Transverse colon (tissue), 4 donors: ENCODE measurements at places on chromosomes 11 and 22.

DNA sequence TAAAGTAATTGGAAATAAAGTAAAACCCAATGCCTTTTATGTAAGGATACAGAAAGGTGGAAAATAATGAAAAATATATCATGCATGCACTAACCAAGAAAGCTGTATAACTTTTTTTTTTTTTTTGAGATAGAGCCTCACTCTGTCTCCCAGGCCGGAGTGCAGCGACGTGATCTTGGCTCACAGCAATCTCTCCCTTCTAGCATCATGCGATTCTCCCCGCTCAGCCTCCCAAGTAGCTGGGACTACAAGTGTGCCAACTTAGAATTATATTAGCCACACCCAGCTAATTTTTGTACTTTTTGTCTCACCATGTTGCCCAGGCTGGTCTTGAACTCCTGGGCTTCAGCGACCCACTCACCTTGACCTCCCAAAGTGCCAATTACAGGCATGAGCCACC, 4.5 kb downstream of the GGT5 start:
- DNase-seq = no peak

DNA sequence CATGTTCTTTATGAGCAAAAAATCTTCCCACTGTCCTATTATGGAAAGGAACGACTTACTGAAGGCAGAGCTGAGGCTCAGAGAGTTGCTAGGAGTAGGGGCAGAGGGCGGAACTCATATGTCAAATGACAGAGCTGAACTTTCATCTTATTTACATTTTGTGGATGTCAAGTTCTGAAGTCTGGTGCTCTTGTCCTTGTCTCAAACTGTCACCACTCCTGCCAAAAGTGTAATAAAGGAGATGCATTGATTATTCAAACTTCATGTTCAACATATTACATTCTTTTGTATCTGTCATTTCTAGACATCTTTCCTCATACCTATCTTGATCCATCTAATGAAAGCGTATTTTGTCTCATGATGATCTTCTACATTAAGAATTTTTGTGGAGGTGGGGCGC, 57.1 kb upstream of the C11orf87 start:
- DNase-seq = no peak

GRCh38 chr11:112745973-112746372, 215.2 kb upstream of the NCAM1 start:
- no peak for DNase-seq

DNA sequence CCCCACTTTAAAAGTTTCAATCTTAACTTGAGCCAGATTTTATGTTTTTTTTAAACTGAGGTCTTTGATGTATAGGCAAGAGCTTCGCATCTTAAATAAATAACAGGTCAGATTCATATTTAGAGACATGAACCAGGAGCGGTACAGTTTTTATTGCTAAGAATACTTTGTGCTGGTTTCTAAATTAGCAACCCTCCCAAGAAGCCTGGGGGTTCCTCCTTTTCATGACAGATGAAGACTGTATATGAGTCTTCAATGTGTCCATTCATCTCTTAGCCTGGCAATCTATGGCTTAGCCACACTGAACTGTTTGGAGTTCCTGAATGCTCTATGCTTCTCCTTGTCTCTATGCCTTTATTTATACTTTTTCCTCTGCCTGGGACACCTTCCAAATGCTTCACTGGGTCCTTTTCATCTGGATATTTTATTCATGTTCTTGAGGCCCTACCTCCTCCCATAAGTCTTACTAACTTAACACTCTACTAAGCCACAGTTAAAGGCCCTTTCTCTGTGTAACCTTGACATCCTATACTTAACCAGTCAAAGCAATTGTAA, 338.6 kb downstream of the INSC start:
- no peak for DNase-seq

DNA sequence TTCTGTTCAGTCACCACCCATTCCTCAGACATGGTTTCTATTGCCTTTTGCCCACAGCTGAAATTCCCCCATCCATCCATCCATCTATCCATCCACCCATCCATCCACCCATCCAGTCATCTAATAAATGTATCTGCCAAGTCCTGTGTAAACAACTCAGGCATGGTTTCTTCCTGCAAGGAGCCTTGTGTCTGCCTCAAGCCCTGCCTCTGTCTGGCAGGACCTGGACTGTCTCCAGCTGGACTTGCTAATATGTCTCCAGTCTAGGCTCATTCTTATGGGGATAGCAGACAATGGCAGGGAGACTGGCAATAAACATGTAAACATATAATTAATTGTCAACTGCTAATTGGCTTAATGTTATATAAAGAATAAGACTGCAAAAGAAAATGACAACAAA, 64.7 kb upstream of the AMPD3 start:
- DNase-seq = no peak

DNA sequence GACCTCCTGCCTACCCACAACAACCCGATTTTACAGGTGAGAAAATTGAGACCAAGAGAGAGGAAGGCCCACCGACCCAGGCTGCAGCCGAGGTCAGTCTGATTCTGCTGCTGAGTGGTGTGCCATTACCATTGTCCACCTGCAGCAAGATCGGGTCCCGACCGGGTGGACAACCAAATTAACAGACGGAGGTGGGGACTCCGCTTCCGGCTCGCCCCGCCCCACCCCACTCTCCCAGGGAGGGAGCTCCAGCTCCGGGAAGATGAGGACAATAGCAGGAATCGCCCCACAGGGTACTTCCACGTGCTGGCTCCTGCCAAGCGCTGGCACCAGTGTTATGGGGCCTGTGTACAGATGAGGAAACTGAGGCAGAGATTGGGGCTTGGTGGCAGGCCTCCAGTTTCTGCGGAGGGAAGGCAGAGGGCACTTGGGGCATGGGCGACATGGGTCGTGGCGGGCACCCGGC, 425 bp upstream of the KDELR3 start:
- DNase-seq = peak; percentile 56

DNA sequence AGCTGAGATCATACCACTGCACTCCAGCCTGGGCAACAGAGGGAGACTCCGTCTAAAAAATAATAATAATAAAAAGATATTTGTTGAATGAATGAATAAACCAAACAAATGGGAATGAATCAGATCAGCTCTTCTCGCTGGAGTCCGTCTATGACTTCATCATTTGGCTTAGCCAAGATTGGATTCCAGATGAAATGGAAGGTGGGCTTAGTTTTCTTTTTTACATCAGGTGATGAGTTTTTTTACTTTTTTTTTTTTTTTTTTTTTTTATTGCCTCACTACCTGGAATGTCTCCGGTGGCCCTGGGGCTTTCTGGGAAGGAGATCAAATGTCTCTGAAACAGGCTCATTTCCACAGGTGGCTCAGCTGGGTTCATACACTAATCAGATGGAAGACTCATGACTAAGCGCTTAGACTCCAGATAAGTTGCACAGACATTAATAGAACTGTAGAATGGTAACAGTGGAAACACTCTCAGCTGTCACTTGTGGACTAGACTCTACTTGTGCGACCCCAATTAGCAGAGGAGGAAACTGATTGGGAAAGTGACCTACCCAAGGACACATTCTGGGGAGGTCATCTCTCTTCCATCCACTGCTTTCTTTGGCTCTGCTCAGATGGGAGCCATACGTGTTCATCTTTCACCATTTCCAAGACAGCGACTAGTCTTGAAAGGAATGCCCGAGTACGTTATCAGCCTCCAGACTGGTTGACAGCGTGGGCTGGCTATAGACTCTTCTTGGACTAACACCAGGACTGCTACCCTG, 20.5 kb upstream of the RBFOX2 start:
- no peak for DNase-seq

GRCh38 chr22:24091551-24092420, 80.7 kb downstream of the CABIN1 start:
- no peak for DNase-seq

DNA sequence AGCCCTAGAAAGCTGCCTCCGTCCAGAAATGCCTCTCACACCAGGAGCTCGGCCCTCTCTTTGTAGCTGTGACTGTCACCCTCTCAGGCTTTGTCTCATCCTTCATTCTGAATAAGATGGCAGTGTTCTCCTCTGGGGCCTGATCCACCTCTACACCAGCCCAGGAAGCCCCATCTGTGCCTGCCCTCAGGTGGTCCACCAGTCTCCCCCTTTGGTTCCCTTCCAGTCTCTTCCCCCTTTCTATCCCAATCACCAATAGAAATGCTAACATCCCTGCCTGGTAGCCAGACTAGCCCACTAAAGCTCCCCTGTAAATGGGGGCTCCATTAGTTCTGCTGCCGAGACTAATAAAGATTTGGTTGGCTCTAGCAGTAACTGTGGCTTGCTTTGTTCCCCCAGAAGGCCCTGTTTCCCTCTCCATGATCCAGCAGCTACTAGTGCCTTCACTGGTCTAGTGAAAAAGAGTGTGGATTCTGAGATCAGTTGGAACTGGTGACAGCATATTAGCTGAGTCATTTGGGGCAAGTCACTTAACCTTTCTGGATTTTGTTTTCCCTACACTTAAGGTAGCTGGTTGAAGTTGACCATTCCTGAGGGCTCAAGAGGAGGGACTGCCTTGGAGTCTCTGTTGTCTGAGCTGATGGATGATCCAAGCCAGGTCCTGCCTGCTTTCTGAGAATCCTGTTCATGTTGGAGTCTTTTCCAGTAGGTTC, 16.2 kb downstream of the PLEKHB1 start:
- DNase-seq = no peak

DNA sequence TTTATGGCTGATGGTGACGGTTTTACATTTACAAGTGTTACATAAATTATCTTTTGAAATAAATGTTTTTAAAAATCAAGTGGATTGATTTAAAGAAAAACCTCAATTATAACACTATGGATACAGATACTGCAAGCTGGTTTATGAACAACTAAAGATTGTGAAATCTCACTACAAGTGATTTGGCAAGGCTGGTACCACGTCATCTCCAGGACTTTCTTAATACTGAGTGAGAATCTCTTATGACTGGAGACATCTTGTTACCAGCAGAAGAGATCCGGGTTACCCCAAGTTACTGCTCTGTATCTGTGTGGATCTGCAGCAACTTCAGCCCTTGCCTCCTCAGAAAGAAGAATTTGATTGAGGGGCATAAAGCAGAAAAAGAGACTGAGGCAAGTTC, 452.9 kb downstream of the MN1 start:
- no peak for DNase-seq

- DNase-seq = no peak
Measured at GRCh38 chr11:2709429-2709828, 9.6 kb upstream of the KCNQ1OT1 start.

GRCh38 chr11:75429902-75430713, 2.9 kb downstream of the KLHL35 start:
- DNase-seq = peak; percentile 71

- peak; percentile 26 for DNase-seq
Measured at GRCh38 chr11:46948378-46949131, 12.0 kb downstream of the CSTPP1 start.

DNA sequence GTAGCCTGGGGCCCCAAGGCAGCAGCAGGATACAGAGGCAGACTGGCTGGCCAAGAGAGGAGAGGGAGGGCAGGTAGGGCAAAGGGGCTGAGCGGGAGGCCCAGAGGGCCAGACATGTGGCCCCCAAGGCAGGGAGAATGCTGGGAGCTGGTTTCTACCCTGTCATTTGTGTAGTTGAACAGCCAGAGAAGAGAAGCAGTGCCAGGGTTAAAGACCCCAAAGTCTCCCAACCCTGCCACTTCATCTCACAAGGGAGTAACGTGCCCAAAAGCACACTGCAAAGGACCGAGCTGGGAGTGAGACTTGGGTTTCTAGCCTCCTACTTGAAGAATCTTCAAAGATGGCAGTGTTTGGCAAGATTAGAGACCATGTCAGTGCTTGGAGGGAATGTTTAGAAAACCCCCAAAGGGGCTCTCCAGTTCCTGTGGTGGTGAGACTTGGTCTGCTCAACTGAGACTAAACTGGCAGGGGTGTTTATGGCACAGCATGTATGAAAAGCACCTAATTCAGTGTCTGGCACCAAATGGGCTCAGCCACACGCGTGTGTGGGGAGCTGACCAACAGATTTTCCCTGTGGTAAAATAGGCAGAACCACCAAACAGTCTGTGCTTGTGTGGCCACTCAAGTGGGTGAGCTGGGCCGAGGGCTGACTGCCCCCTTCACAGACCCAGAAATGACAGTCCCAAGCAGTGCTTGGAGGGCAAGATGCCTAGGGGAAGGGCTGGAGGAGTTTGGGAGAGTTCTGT, 68.2 kb upstream of the CLTCL1 start:
- DNase-seq = no peak

DNA sequence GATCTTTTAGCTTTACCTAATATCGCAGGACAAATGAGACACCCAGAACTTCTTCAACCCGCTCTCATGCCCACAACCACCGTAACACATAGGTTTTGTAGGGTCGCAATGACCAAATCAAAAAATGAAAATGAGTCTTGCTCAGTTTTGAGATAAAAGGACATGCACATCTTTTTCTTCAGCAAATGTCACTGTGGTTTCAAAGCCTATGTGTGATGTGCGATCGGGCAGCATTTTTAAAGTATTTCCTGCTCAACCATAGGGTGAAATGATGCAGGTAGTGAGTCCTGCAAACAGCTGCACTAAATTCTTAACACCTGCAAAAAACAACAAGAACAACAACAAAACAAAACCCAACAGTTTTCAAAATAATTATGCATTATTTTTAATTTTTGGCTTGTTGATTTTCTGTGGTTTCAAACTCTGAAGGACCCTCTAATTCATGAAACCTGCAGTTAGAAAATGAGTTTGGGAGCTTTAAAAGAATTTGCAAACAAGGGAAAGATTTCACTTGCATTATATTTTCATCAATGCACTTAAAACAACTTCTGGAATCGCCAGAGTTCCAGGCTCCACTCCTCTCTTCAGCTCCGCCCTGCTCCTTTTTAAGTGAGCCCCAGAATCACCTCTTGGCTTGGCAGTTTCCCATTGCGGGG, 79.4 kb downstream of the PRR5L start:
- DNase-seq = no peak

GRCh38 chr11:8381343-8381742, 117.7 kb upstream of the LMO1 start:
- no peak for DNase-seq

DNA sequence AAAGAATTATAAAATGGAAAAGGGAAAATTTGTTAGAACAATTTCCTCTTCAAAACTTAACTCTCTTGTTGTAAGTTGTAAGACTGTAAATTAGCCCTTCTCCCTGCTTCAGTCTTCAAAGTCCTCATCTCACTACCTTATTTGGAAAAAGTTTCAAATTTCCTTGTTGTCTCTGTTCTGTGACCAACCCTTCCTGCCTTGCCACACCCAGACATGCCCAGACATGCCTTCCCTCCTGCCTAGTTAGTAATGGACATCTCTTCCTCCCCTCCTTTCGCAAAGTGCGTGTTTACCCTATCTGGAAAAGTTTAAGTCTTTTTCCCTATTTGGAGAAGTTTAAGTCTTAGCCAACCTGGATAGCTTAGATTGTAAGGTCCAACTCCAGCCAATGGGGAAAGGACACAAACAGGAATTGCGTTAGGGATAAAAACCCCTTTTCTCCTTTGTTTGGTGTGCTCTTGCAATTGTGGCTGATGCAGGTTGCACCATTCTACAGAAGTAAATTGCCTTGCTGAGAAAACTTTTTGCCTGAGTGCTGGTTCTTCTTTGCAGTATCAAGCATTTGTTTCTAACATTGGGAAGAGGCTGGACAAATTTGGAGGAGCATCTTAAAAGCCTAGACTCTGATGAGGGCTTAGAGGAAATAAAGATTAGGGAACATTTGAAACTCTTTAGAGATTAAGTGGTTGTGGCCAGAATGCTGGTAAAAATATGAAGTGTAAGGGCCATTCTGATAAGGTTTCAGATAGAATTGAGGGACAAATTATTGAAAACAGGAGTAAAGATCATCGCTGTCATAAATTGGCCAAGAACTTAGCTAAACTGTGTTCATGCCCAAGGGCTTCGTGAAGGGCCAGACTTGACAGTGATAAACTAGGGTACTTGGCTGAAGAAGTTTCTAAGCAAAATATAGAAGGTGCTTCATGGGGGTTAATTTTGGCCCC, 15.4 kb downstream of the OR52K2 start:
- DNase-seq = no peak
